ENCODE measurements at places on chromosomes 16 and 17.

GRCh38 chr17:19713462-19713861, 2.9 kb downstream of the SLC47A2 start:
- DNase-seq = no peak

DNA sequence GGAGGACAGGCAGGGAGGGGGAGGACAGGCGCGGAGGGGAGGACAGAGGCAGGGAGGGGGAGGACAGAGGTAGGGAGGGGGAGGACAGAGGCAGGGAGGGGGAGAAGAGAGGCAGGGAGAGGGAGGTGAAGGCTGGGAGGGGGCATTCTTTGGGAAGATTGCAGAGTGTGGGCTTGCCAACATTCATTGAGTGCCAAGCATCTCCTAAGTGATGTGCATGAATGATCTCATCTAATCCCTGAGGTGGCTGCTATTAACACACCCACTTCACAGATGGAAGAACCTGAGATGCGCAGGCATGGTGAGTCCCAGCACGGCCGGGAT, 58.3 kb downstream of the NT5M start:
- DNase-seq = no peak

GRCh38 chr17:16986391-16986790, 14.5 kb upstream of the TNFRSF13B start:
- no peak for DNase-seq

GRCh38 chr17:34024386-34024785, 230.7 kb upstream of the CCL2 start:
- DNase-seq = no peak

DNA sequence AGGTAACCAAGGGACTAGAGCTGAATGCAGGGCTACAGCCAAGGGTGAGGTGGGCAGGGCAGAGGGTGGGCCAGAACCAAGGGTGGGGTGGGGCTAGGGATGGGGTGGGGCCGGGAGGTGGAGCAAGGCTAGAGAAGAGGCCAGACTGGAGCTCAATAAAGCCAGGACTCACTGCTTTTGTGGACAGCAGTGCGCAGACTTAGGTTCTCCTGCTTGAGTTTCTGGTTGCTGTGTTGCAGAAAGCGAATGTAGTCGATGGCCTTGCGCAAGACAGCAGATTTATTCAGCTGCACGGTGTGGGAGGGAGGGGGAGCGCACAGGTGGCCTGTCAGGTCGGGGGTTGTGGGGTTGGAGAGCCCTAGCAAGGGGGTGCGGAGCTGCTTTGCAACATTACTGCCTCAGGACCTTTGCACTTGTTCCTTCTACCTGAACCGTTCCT, 18.7 kb downstream of the SREBF1 start:
- no peak for DNase-seq

GRCh38 chr17:34283571-34283970, 2.0 kb upstream of the CCL11 start:
- no peak for DNase-seq

DNA sequence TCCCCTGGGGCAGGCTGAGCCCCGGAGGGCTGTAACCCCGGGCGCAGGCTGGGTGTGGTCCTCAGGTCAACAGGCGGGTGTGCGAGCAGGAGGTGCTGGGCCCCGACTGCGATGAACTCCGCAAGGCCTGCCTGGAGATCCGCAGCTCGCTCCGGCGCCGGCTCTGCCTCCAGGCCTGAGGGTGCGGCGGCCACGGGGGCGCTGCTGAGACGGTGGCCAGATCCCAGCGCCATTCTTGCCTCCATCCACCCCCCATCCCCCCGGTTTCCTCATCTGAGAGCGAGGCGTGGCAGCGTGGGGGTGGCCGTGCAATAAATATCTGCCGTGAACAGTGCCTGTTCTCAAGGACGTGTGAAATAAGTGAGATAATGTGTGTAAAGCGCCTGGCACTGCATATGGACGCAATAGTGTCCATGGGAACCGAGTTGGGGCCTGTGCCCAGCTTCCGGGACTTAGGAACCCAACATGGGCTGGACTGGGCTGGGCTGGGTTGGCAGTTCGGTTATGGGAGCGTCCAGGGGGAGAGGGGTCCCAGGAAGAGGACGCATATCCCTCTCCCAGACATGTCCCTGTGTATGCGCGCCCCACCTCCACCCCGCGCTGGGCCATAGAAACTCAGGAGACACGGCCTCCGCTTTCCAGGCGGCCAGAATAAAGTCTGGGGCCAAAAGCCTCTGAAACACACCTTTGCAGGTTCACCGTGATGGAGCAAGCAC, 15.0 kb downstream of the ZNF213 start:
- no peak for DNase-seq

- DNase-seq = no peak
Measured at GRCh38 chr17:79657861-79658810, 47.3 kb upstream of the RBFOX3 start.

- no peak for DNase-seq
Measured at GRCh38 chr16:75372236-75372856, 61.0 kb downstream of the CFDP1 start.

- DNase-seq = no peak
Measured at GRCh38 chr16:75064403-75065148, 52.0 kb downstream of the LDHD start.

DNA sequence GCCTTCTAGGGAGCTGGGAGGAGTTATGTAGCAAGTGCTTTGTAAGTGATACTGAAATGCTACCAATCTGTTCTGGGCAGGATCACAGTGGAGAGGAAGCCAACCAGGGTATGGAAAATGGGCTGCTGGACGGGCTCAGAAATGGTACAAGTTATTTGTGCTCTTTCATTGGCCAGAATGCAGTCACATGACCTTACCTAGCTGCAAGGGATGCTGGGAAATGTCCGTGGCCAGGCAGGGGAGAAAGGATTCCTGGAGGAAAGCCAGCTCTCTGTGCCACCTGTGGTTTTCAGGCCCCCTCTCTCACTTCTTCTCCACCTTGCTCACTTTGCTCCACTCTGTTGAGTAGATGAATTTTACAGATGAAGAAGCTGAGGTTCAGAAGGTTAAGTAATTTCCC, 4.8 kb downstream of the EEF2K start:
- DNase-seq = no peak

GRCh38 chr16:25106567-25107465, 4.7 kb upstream of the LCMT1 start:
- DNase-seq = peak; percentile 40

- DNase-seq = no peak
Measured at GRCh38 chr17:1362964-1363363, 37.1 kb downstream of the YWHAE start.

DNA sequence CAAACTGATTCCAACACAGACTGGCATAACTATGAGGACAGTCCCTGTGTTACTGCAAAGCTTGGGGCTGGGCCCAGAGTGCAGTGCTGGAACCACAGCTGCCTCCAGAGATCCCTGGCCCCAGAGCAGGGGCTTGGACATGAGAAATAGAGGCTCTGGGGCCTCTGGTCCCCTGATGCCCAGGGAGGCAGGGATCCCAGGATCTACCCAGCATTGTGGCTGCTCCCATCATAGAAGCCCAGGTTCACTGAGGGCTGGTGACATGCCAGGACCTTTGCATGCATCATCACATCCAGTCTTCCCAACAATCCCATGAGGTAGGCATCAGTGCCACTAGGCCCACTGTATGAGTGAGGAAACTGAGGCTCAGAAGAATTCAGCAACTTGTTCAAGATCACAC, 95.8 kb downstream of the TMEM132E start:
- no peak for DNase-seq

DNA sequence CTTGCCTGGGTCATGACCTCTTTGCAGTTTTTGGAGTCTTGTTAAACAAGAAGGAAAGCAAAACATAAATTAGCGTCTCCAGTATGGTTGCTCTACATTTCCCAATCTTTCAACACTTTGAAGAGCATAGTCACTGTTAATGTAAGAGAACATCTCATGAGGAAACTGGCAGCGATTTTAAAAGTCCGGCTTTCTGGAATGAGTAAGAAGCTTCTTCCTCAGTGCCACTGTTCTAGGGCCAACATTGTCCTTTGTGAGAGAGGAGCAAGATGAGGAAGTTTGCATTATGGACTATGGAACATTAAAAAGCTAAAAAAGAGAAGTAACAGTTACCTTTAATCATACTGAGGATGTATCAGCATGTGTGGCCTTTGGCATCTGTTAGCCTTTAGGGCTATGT, 73.1 kb downstream of the WNT3 start:
- DNase-seq = no peak

DNA sequence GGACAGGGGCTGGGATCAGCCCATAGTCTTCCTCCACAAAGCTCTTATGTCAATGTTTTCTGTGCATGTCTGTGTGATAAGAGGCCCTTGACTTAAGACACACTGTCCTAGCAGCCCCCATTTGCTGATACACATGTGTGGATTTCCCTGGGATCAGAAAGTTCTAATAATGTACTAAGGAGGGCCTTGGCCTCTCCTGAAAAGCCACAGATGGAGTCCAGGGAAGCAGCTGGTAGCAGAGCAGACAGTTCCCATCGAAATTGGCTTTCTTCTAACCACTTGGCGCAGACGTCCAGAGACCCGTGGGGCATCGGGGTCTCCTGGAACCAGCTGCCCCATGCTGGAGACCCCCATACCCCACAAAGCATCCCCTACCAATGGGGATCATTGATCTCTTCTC, 4.3 kb upstream of the GP2 start:
- no peak for DNase-seq

- no peak for DNase-seq
Measured at GRCh38 chr17:17701658-17702057, 20.4 kb downstream of the RAI1 start.

- DNase-seq = peak; percentile 24
Measured at GRCh38 chr17:41812381-41813151, at the start of gene FKBP10. Gene FKBP10 (plus strand): TSS chr17:41813004. CDS start chr17:41813035, 31 bp downstream.

- no peak for DNase-seq
Measured at GRCh38 chr17:51590071-51590656, 329.8 kb downstream of the UTP18 start.

DNA sequence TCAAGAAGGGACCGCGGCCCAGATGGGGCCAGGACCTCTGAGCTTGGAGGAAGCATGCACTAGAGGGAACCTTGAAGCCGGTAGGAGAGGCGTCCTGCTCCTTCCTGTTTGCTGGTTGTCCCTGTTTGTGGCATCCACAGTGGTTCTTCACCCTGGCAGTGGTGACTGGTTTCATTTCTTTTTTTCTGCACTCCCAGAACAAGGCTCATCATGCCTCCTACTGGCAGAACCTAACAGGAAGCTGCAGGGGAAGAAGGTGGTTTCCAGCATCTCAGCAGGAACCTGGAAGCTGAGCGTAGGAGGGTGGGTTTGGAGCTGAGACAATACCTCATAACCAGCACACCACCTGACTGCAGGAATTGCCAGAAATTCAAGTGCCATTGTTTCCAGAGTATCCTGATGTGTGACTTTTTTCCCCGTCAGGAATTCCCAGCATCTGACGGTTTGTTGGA, 5.8 kb downstream of the TMEM231 start:
- no peak for DNase-seq

DNA sequence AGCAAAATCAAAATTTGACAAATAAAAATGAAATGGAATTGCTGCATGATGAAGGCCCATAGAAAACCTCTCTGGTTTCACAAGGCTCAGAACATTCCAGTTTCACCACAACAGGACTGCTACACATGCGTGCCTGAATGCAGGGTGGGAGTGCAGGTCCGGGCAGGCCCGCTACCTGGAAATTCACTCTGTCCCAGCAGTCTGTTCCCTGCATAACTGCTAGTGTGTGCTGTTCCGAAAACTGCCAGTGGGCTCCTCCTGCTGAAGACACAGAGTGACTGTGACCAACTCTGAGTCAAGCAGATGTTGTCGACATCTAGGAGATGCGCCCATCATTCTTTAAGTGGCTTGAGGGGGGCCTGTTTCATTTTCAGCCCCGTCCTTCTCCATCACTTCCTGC, 284.8 kb upstream of the MAF start:
- DNase-seq = no peak

- DNase-seq = no peak
Measured at GRCh38 chr17:31067691-31068184, 27.0 kb upstream of the NF1 start.

DNA sequence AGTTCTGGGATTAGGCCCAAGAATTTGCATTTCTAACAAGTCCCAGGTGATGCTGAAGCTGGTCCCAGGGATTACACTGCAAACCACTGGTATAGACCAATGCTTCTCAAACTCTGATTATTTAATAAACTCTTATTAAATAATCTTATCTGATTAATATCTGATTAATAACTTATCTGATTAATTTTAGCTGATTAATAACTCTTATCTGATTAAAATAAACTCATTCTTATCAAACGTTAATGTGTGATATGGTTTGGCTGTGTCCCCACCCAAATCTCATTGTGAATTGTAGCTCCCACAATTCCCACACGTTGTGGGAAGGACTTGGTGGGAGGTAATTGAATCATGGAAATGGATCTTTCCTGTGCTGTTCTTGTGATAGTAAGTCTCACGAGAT, 78.6 kb upstream of the TANC2 start:
- no peak for DNase-seq

- DNase-seq = no peak
Measured at GRCh38 chr17:77867308-77867781, 91.2 kb upstream of the TNRC6C start.

DNA sequence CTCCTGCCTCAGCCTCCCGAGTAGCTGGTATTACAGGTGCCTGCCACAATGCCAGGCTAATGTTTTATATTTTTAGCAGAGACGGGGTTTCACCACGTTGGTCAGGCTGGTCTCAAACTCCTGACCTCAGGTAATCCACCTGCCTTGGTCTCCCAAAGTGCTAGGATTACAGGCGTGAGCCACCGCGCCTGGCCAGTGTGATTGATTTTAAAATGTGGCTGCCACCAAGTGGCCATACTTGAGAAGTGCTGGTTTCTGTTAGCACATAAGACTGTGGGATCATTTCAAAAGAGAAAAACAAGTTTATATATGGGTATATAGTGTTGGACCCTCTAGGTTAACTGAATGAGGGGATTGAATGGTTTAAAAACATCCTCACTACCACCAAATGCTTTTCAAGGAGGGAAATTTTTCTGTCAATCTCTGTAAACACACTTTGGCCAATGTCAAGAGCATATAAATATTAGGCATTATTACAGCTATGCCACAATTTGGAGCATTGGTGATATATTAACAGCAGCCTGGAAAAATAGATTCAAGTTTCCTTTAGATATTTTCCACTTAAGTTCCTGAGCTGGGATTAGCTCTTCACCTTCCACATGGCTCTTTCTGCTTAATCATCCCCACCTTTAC, 13.5 kb upstream of the DHRS13 start:
- DNase-seq = peak; percentile 18

DNA sequence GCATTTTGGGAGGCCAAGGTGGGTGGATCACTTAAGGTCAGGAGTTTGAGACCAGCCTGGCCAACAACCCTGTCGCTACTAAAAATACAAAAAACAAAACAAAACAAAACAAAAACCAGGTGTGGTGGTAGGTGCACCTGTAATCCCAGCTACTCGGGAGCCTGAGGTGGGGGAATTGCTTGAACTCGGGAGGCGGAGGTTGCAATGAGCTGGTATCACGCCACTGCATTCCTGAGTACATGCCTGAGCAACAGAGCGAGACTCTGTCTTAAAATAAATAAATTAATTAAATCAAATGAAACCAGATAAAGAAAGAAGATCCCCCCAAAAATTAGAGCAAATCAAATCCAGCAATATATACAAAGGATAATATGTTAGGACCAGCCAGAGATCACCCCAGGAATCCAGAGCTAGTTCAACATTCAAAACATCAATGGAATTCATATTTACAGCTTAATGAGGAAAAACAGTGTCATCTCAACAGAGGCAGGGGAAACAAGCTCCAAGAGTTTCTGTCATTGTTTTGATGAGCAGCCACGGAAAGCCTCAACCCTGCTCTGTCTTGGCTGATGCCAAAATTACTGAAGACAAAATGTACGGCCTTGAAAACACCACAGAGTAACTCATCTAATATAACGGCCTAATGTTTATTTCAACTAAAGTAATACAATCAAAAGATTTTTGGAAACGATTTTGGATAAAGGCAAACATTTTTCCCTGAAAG, 3.7 kb downstream of the PEMT start:
- no peak for DNase-seq
